ENCODE measurements at places on chromosomes 2 and 18.

DNA sequence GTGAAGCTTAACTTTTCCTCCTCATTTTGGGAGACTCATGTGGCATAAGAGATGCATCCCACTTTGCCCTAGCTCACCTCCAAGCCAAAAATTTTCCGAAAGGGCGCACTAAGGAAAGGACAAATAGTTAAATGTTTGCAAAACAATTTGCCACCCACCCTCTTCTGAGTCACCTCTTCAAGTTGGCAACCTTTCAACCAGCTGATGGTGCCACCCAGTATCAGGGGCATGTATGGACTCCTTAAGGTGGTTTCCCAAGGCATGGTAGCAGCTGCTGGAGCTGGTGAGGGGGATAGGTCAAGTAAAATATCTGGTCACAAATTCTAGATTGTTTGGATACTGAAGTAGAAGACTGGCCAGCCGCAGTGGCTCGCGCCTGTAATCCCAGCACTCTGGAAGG is 17.2 kb upstream of the ITGAV start:
- peaks cover 2% of the 10 kb centered on the region for H3K27me3 ChIP-seq
- no peak for DNase-seq
- no peaks in the 10 kb centered on the region for H3K36me3 ChIP-seq
- H3K4me1 ChIP-seq = no peaks in the 10 kb centered on the region
- H3K4me3 ChIP-seq = no peak overlapping the region

DNA sequence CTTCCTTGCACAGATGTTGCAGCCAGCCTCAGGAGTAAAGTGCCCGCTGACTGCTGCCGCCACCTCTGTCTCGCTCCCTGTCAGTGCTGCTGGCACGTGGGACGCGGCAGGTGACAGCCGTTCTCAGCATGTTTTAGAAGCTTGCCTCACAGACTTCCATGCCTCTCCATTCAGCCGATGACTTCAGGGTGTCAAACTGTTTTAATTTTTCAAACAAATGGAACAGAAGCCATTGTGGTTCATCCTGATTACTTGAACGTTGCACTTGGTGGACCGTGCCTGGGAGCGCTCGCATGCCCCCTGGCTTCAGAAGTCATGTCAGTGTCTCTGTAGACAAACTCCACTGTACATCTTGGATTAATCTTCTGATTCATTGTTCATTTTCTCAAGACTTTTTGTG is 62.7 kb upstream of the EML6 start:
- peaks cover 40% of the 10 kb centered on the region for H3K36me3 ChIP-seq
- no peak for DNase-seq
- no peaks in the 10 kb centered on the region for H3K27me3 ChIP-seq
- no peak overlapping the region for H3K4me3 ChIP-seq

GRCh38 chr2:237075749-237076599 is 9.7 kb upstream of the COPS8 start:
- H3K4me1 ChIP-seq = no peaks in the 10 kb centered on the region
- no peak overlapping the region for H3K4me3 ChIP-seq
- no peak for DNase-seq
- no peak overlapping the region for H3K27ac ChIP-seq

DNA sequence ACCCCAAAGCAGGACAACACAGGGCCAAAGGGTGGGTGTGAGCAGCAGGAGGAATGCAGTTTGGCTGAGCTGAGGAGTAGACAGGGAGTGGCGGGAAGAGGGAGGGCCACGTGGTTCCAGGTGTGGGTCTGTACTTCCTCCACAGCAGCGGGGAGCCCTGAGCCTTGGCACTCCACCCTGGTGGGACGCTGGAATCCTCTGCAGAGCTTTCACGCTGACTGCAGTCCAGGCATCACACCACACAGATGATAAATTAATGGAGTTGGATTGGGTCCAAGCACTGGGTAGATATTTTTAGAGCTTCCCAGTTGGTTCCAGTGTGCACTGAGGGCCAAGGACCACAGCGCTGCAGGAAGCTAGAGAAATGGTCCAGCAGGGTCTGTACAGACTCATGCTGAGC is 67.0 kb upstream of the TMEM200C start:
- H3K4me3 ChIP-seq = no peak overlapping the region
- H3K4me1 ChIP-seq = peaks cover 2% of the 10 kb centered on the region

DNA sequence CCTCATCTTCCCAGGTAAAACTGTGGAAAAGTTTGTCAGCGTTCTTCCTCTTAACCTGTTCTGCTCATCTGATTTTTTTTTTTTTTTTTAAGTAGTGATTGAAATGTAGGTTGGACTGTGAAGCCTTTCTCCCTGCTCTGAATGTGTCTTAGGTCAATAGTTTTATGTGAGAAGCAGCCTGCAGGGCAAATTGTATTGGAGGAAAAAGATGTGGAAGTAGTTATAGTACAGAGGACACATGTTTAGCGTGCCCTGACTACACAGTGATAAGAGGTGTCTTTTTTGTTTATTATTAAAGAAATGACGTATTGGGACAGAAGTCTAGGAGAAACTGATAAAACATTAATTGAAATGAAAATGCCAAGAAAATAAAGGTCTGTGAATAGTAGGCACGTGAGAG is 1.5 kb downstream of the MTA3 start:
- H3K27me3 ChIP-seq = no peaks in the 10 kb centered on the region
- peaks cover 16% of the 10 kb centered on the region for H3K36me3 ChIP-seq
- DNase-seq = no peak
- peak overlapping the region; percentile 97 for H3K4me3 ChIP-seq

DNA sequence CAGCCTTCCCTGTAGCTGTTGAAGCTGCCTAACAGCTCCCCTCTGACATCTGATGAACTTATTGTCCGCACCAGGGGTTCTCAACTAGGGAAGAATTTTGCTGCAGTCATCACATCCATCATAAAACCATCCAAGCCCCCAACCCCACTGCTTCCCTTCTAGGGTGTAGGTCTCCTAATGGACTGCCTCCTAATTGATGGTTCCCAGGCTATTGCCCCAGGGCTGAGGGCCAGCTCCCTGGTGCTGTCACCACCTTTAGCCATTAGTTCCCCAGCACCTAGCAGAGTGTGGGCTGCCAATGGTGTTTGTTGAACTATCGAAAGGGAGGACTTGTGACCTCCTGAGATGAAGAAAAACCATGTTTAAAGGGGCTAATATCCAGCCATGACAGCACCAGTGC is 125.9 kb downstream of the NCKAP5 start:
- H3K27ac ChIP-seq = no peak overlapping the region
- H3K4me1 ChIP-seq = peaks cover 1% of the 10 kb centered on the region
- no peaks in the 10 kb centered on the region for H3K27me3 ChIP-seq
- no peaks in the 10 kb centered on the region for H3K36me3 ChIP-seq

DNA sequence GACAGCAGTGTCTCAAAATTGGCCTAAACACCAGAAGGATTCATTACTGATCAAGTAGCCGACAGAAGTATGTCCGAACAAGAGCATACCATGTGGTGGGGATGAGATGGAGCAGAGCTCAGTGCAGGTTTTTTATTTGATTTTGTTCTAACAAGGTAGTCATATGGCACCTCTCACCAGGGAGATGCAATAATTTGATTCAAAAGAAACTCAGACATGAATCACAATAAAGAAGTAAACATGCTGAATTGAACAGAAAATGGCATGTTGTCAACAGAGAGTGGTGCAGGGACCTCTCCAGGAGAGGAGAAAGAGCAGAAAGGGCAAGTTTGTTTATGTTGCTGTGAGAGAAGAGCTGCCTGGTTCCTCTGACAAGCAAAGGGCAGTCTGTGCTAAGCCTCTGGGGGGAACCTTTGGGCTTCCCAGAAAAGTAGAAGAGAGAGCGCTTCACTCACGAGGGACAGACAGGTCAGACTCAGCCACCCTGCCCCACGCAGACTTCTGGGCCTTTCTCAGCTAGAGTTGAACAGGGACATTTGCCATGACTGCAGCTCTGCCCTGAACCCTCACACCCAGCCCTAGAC is 351.3 kb upstream of the RAB12 start:
- no peak overlapping the region for H3K4me3 ChIP-seq
- no peak for DNase-seq
- H3K36me3 ChIP-seq = no peaks in the 10 kb centered on the region
- H3K4me1 ChIP-seq = no peaks in the 10 kb centered on the region

DNA sequence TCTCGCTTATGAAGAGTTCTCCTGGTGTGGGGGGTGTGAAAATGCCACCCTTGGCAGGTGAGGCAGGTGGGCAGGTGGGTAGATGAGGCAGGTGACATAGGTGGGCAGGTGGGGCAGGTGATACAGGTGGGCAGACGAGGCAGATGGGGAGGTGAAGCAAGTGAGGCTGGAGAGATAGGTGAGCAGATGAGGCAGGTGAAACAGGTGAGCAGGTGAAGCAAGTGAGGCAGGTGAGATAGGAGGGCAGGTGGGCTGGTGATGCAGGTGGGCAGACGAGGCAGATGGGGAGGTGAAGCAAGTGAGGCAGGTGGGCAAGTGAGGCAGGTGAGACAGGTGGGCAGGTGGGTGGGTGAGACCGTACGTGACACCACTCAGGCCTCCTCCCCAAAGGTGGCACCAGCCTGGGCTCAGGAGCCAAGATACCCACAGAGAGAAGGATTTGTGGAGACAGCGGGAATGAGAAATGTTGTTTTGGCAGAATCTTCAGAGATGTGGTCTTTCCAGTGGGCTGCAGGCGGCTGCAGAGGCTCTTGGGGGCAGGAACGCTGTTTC is 232.3 kb upstream of the MYT1L start:
- H3K4me1 ChIP-seq = no peaks in the 10 kb centered on the region
- no peaks in the 10 kb centered on the region for H3K36me3 ChIP-seq
- no peak overlapping the region for H3K27ac ChIP-seq
- no peak for DNase-seq
- no peaks in the 10 kb centered on the region for H3K27me3 ChIP-seq
- H3K4me3 ChIP-seq = no peak overlapping the region

DNA sequence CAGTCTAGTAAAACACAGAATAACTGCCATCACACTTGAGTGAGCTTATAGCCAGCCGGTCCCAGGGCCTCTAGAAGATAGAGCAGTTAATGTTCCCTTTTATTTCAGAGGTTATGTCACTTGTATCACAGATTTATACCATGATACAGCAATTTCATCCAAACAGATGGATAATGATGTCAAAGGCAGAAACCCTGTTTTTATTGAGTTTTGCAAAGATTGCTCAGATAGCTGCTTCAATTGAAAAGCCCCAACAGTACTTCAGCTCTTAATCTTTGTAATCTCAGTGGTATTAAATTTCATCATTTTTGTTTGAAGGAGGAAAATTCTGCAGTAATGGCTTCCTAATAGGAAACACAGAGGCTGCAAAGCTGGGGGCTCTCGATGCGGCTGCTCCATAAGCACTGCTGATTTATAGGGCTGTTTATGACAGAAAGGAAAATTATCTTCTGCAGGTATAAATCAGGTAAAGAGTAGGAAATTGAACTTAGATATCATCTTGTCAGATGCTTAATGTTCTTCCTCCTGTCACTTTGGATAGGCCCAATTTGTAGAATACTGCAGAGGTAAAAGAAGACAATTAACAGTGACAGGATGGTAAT is 112.3 kb downstream of the LNPK start:
- H3K4me3 ChIP-seq = no peak overlapping the region
- no peak overlapping the region for H3K27ac ChIP-seq
- no peak for DNase-seq
- H3K4me1 ChIP-seq = no peaks in the 10 kb centered on the region

DNA sequence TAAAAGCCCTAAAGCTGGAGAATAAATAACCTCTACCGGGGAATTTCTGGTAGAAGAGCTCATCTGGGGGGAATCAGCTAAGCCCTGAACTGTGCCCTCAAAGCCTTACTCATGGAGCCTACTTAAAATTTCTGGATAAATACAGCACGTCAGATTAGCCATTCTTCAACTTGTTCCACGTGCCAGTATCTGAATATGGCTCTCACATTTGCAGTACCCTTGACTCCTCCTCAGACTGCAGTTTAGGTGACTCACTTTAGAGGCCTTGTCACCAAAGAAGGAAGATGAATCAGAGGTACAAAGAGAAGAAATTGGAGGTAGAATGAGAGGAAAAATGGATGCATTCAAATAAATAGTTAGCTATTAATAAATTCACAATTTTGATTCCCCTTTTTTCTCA is 34.6 kb upstream of the POTEC start:
- no peaks in the 10 kb centered on the region for H3K4me1 ChIP-seq
- no peak for DNase-seq
- no peak overlapping the region for H3K4me3 ChIP-seq
- H3K36me3 ChIP-seq = no peaks in the 10 kb centered on the region
- H3K27me3 ChIP-seq = no peaks in the 10 kb centered on the region

GRCh38 chr18:65942854-65943253 is 192.0 kb downstream of the CDH7 start:
- no peak overlapping the region for H3K27ac ChIP-seq
- no peaks in the 10 kb centered on the region for H3K4me1 ChIP-seq
- H3K27me3 ChIP-seq = no peaks in the 10 kb centered on the region
- no peak overlapping the region for H3K4me3 ChIP-seq

DNA sequence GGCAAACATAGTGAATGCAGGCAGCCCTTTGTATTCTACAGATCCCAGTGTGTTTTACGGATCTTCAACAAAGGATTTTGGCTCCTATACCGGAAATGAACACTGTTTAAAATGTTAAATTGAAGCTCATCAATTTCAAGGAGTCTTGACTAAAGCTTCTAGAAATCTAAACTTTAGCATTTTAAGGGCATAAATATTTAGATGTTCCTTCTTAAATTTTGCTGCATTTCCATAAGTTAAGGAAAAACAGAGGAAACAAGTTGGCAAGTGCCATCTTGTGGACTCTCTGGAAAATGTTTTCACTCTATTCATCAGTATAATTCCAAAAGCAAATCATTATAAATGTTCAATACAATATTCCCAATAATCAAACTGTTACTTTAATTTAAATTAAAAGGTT is 19.6 kb downstream of the CHN1 start:
- H3K4me1 ChIP-seq = peaks cover 2% of the 10 kb centered on the region
- no peaks in the 10 kb centered on the region for H3K36me3 ChIP-seq
- H3K27ac ChIP-seq = no peak overlapping the region
- H3K27me3 ChIP-seq = peaks cover 3% of the 10 kb centered on the region
- DNase-seq = no peak

DNA sequence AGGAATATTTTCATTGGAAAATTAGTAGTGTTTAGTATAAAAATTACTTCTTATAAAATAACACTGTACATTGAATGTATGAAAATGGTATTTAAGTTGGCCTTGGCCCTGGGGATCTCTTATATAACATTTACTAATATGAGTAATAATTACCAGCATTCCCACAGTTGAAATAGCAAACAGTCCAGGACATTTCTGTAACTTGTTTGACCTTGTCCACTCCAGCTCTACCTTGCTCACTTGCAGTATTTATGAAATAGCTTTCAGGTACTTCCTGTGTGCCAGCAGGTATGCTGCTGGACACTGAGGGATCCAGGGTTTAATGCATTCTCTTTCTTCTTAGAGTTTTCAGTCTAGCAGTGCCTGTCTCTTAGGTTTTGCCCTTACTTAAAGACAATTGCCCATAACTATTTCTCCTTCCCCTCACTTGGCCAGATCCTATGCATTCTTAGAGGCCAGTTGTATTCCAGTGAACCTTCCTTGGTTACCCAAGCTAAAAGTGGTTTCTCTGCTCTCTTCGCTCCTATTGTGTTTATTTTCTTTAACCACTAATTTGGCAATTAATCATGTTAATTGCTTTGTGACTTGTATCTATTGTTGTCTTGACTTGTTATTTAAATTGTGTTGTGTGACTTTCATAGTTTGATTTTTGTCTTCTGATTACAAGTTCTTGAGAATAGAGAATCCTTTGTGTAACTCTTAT is 25.9 kb downstream of the BABAM2 start:
- peaks cover 7% of the 10 kb centered on the region for H3K4me1 ChIP-seq
- peaks cover 25% of the 10 kb centered on the region for H3K36me3 ChIP-seq
- no peak overlapping the region for H3K27ac ChIP-seq
- no peak for DNase-seq

- H3K4me1 ChIP-seq = no peaks in the 10 kb centered on the region
- H3K27ac ChIP-seq = no peak overlapping the region
- no peaks in the 10 kb centered on the region for H3K36me3 ChIP-seq
Observed at GRCh38 chr2:240893363-240893844, 2.6 kb downstream of the MAB21L4 start.

GRCh38 chr2:73069041-73069854 is 2.3 kb downstream of the SFXN5 start:
- H3K4me1 ChIP-seq = peaks cover 29% of the 10 kb centered on the region
- DNase-seq = no peak
- H3K27me3 ChIP-seq = no peaks in the 10 kb centered on the region
- H3K4me3 ChIP-seq = peak overlapping the region; percentile 92
- H3K27ac ChIP-seq = peak overlapping the region; percentile 46
